ENCODE measurements at places on chromosomes 1 and 21.

- DNase-seq, result no peak
Observed at GRCh38 chr1:77068013-77068412, 151.2 kb downstream of the PIGK start.

DNA sequence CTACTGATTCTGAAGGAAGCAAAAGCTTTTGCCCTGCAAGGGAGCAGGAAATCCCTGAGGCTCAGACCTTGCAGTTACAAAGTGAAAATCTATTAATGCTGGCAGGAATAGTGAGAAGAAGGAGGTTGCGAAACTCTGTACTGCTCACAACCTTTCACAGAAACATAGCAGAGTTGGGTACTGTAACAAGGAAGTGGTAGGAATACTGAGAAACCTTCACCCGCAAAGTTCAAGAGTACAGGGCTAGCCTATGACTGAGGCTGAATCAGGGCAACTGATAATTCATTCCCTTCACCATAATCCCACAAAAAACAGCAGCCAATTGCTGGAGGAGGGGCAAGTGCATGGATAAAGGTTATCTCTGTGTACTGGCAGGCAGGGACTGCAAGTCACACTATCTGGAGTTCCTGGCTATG lies 23.9 kb upstream of the KCTD3 start:
- DNase-seq, result no peak

- DNase-seq, result no peak
Observed at GRCh38 chr1:200925831-200926230, 31.1 kb downstream of the INAVA start.

DNA sequence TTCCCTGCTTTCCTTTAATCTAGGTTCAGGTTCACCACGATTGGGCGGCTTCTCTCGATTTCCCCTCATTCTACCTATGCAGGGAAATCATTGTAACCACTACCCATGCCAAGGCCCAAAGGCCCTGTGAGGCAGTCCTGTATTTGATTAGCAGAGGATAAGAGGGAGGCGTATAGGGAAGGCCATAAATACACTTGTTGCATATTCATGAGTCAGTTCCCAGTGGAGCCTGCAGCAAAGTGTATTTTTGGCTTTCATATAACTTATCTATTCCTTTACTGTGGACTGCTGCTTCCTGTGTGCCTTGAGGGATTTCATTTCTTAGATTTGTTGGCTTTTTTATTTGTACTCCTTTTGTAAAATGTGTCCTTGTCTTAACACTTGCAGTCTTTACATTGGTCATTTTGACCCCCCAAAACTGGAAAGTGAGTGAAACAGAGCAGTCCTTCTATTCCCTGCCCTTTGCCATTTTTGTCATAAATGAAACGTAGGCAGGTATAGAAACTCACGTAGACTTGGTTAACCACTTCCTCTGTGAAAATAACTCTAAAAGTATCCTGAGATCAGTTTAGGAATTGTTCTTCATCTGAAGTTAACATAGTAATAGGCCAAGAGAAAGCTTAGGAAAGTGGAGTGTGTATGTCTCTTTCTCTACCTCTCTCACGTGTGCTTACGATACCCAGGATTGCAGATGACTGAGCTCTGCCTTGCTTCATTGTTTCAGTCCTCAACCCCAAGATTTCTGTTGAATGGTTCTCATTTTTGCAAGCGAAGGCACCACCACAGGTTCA lies 19.6 kb upstream of the KCNQ4 start:
- DNase-seq, result no peak

GRCh38 chr1:198880818-198881597 lies 242.2 kb downstream of the PTPRC start:
- no peak for DNase-seq

GRCh38 chr1:162996261-162996660 lies 72.9 kb upstream of the RGS4 start:
- DNase-seq, result no peak

DNA sequence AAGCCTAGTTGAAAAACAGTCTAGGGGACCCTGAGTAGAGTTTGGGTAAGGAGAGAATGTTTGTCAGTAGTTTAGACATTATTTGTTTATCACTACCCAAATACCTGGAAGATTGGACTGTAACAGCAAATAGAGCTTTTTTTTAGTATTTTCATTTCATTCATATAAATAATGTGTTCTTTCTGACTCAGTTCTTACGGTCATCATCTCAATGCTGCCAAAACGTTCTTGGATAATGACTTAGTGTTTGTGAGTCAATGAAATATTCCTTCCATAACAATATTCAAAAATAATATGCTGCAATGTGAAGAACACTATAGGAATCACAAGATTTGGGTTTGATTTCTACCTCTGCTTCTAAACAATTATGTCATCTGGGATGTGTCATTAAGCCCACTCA lies 400.0 kb upstream of the PKN2 start:
- DNase-seq, result no peak
